ENCODE measurements at places on chromosomes 12 and 14. TPM values are rescaled to one million over a fixed set of nuclear protein-coding genes. Genes with fewer than 3 reads are reported as not detected.

DNA sequence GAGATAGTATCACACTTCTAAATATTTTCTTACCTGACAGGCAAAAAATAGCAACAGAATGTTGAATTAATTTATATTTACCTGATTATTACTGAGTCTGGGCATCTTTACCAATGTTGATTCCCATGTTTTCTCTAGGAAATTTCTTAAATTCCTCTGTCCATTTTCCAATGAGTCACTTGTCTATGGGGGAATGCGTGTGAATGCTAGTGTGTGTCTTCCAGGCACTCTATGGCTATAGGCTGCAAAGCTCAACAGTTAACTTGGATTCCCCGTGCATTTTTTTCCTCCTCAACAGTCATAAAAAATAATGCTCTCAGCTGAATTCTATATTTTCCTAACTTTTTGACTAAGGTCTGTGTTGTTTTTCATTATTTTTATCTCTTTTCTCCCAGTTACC lies 1385.8 kb upstream of the FLRT2 start:
- no peak overlapping the region for H3K27ac ChIP-seq
- no peak for DNase-seq
- H3K4me1 ChIP-seq: no peaks in the 10 kb centered on the region
- H3K4me3 ChIP-seq: no peak overlapping the region

DNA sequence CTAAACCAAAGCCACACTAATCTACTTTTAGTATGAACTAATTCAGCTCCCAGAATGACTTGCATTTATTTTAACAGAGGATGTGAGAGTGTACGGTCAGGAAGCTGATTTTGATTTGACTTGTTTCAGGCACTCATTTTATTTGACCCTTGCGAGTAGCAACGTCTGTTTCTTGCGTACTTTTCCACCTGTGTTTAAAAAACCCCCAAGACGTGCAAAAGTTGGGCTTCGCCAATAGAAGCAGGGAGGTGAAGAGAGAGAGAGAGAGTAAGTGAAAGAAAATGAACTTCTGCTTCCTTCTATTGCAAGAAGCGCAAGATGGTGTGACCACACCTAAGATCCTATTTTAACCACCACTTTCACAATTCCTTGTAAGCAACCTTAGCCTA lies 6.7 kb upstream of the SLC15A4 start:
- no peak for DNase-seq
- no peaks in the 10 kb centered on the region for H3K27me3 ChIP-seq
- H3K4me3 ChIP-seq: no peak overlapping the region
- no peak overlapping the region for H3K27ac ChIP-seq
- H3K4me1 ChIP-seq: no peaks in the 10 kb centered on the region

- no peak overlapping the region for H3K4me3 ChIP-seq
- H3K4me1 ChIP-seq: peaks cover 9% of the 10 kb centered on the region
- no peaks in the 10 kb centered on the region for H3K27me3 ChIP-seq
- no peaks in the 10 kb centered on the region for H3K36me3 ChIP-seq
Observed at GRCh38 chr12:93805736-93806141, 128.6 kb downstream of the CRADD start.

DNA sequence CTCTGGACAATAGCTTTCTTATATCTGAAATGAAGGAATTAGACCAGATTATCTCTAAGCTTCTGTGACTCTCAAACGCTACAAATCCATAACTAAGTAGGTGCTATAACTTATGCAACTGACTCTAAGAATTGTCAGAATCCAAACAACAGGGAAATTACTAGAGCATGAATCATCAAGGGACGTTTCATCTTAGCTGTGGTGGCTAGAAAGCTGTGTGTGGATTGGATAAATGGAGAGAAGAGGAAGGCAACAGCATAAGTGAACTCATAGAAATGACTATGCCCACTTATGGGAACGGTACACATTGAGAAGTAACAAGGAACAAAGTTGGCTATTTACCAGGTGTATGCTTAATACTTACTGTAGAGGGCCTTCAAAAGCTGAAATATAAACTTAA lies 96.0 kb upstream of the NEDD1 start:
- no peak overlapping the region for H3K4me3 ChIP-seq
- no peaks in the 10 kb centered on the region for H3K4me1 ChIP-seq
- H3K27ac ChIP-seq: no peak overlapping the region

- no peaks in the 10 kb centered on the region for H3K27me3 ChIP-seq
- DNase-seq: no peak
- no peaks in the 10 kb centered on the region for H3K4me1 ChIP-seq
- H3K4me3 ChIP-seq: no peak overlapping the region
- no peak overlapping the region for H3K27ac ChIP-seq
Observed at GRCh38 chr14:35988972-35989690, 163.0 kb downstream of the BRMS1L start.

- no peak overlapping the region for H3K27ac ChIP-seq
- no peaks in the 10 kb centered on the region for H3K36me3 ChIP-seq
- no peak overlapping the region for H3K4me3 ChIP-seq
- no peak for DNase-seq
- H3K27me3 ChIP-seq: no peaks in the 10 kb centered on the region
- no peaks in the 10 kb centered on the region for H3K4me1 ChIP-seq
Observed at GRCh38 chr14:100010679-100011078, 54.5 kb upstream of the EVL start.

GRCh38 chr12:24499151-24500146 lies 449.5 kb downstream of the BCAT1 start:
- no peaks in the 10 kb centered on the region for H3K27me3 ChIP-seq
- H3K4me1 ChIP-seq: peaks cover 9% of the 10 kb centered on the region
- no peak for DNase-seq
- H3K27ac ChIP-seq: peak overlapping the region; percentile 80
- no peaks in the 10 kb centered on the region for H3K36me3 ChIP-seq

DNA sequence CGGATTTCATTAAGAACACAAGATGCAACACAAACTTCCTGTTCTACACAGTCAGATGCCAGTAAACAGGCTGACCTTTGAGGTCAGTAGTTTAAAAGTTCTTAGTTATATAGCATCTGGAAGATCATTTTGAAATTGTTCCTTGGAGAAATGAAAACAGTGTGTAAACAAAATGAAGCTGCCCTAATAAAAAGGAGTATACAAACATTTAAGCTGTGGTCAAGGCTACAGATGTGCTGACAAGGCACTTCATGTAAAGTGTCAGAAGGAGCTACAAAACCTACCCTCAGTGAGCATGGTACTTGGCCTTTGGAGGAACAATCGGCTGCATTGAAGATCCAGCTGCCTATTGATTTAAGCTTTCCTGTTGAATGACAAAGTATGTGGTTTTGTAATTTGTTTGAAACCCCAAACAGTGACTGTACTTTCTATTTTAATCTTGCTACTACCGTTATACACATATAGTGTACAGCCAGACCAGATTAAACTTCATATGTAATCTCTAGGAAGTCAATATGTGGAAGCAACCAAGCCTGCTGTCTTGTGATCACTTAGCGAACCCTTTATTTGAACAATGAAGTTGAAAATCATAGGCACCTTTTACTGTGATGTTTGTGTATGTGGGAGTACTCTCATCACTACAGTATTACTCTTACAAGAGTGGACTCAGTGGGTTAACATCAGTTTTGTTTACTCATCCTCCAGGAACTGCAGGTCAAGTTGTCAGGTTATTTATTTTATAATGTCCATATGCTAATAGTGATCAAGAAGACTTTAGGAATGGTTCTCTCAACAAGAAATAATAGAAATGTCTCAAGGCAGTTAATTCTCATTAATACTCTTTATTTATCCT lies 13.5 kb downstream of the PTGER2 start:
- no peak overlapping the region for H3K4me3 ChIP-seq
- no peaks in the 10 kb centered on the region for H3K27me3 ChIP-seq
- no peaks in the 10 kb centered on the region for H3K4me1 ChIP-seq
- DNase-seq: no peak

DNA sequence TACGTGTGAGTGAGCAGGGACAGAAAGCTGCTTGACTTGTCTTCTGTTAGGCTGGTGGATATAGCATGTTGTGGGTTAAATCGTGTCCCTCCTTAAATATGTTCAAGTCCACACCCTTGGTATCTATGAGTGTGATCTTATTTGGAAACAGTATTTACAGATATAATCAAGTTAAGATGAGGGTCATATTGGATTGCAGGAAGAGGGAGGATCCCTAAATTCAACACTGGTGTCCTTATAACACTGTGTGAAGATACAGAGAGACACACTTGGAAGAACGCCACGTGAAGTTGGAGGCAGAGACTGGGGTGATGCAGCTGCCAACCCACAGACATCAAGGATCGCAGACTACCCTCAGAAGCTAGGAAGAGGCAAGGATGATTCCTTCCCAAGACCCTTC lies 275.2 kb upstream of the SSTR1 start:
- H3K27me3 ChIP-seq: no peaks in the 10 kb centered on the region
- no peak overlapping the region for H3K27ac ChIP-seq
- H3K4me1 ChIP-seq: no peaks in the 10 kb centered on the region

DNA sequence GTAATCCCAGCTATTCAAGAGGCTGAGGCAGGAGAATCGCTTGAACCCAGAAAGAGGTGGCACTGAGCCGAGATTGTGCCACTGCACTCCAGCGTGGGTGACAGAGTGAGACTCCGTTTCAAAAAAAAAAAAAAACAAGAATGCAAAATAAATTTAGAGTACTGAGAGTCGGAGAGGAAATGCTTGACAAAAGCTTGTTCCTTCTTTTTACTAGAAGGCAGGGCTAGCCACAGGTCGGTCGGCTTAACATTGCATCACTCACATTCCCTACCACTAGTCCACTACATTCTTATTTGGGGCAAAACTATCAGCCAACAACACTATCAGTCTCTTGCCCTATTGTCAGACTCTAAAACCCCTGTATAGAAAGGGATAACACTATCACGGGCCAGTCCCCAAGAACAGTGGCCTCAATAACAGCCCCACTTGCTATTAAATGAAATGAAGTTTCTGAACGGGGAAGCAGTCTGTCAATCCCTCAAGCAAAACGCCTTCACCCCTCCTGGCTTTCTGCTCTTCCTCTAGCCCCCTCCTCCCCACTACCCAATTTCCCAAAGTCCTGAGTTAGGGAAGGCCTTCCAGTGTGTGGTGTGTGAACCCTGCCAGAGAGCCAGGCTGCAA lies 1.0 kb downstream of the RNF41 start:
- no peaks in the 10 kb centered on the region for H3K36me3 ChIP-seq
- peak overlapping the region; percentile 85 for H3K27ac ChIP-seq
- H3K4me1 ChIP-seq: peaks cover 47% of the 10 kb centered on the region
- H3K4me3 ChIP-seq: peak overlapping the region; percentile 81
- no peak for DNase-seq

GRCh38 chr14:92938235-92938875 lies 15.4 kb downstream of the CHGA start:
- no peaks in the 10 kb centered on the region for H3K27me3 ChIP-seq
- H3K36me3 ChIP-seq: peaks cover 8% of the 10 kb centered on the region
- peaks cover 3% of the 10 kb centered on the region for H3K4me1 ChIP-seq
- H3K4me3 ChIP-seq: no peak overlapping the region
- H3K27ac ChIP-seq: no peak overlapping the region

GRCh38 chr12:3728686-3729085 lies 24.2 kb downstream of the CRACR2A start:
- H3K4me1 ChIP-seq: no peaks in the 10 kb centered on the region
- no peak overlapping the region for H3K4me3 ChIP-seq
- no peak for DNase-seq
- H3K36me3 ChIP-seq: no peaks in the 10 kb centered on the region

OAS3 gene
- total RNA-seq: 4.5 TPM

SLCO1B1 gene
- total RNA-seq: 218 TPM

ACVRL1 gene
- 7.9 TPM for total RNA-seq

PEBP1 gene
- total RNA-seq: 546 TPM

RHOJ gene
- total RNA-seq: 1.4 TPM

GLI1 gene
- total RNA-seq: 0.09 TPM

All from liver (tissue), 10 donors.